ENCODE measurements at places on chromosomes 1 and 21.

- H3K27me3 ChIP-seq, result no peaks in the 10 kb centered on the region
- H3K4me3 ChIP-seq, result no peak overlapping the region
- no peak overlapping the region for H3K27ac ChIP-seq
- H3K4me1 ChIP-seq, result peaks cover 24% of the 10 kb centered on the region
- no peak for ATAC-seq
Observed at GRCh38 chr1:23752909-23753308, 9.6 kb downstream of the ELOA start.

- no peaks in the 10 kb centered on the region for H3K4me1 ChIP-seq
- H3K36me3 ChIP-seq, result no peaks in the 10 kb centered on the region
- no peak for ATAC-seq
Observed at GRCh38 chr1:3022511-3022973, 1.3 kb downstream of the ACTRT2 start.

DNA sequence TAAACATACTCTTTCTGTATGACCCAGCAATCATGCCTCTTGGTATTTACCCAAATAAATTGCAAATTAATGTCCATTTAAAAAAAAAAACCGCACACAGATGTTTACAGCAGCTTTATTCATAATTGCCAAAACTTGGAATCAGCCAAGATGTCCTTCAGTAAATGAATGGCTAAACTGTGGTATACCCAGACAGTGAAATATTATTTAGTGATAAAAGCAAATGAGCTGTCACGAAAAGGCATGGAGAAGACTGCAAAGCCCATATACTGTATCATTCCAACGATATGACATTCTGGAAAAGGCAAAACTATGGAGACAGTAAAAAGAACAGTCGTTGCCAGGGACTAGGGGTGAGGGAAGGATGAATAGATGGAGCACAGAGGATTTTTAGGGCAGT, 77.0 kb upstream of the FAM20B start:
- no peak overlapping the region for H3K4me3 ChIP-seq
- peaks cover 19% of the 10 kb centered on the region for H3K27me3 ChIP-seq
- no peak for ATAC-seq
- H3K27ac ChIP-seq, result no peak overlapping the region
- no peaks in the 10 kb centered on the region for H3K4me1 ChIP-seq

GRCh38 chr1:201125019-201125418, 2.0 kb downstream of the ASCL5 start:
- H3K36me3 ChIP-seq, result no peaks in the 10 kb centered on the region
- H3K27ac ChIP-seq, result no peak overlapping the region
- no peak overlapping the region for H3K4me3 ChIP-seq
- ATAC-seq, result no peak

GRCh38 chr1:228338521-228339051, 68.0 kb downstream of the TRIM11 start:
- H3K36me3 ChIP-seq, result peaks cover 8% of the 10 kb centered on the region
- H3K4me3 ChIP-seq, result no peak overlapping the region
- no peak overlapping the region for H3K27ac ChIP-seq

GRCh38 chr1:8194481-8195227, 123.3 kb upstream of the SLC45A1 start:
- no peak overlapping the region for H3K27ac ChIP-seq
- peaks cover 18% of the 10 kb centered on the region for H3K27me3 ChIP-seq
- H3K36me3 ChIP-seq, result no peaks in the 10 kb centered on the region
- no peak for ATAC-seq

- no peak for ATAC-seq
- H3K4me3 ChIP-seq, result no peak overlapping the region
- peak overlapping the region; percentile 65 for H3K27ac ChIP-seq
- H3K4me1 ChIP-seq, result peaks cover 48% of the 10 kb centered on the region
- H3K27me3 ChIP-seq, result no peaks in the 10 kb centered on the region
Observed at GRCh38 chr1:204417074-204417997, 5.7 kb upstream of the PPP1R15B start.

DNA sequence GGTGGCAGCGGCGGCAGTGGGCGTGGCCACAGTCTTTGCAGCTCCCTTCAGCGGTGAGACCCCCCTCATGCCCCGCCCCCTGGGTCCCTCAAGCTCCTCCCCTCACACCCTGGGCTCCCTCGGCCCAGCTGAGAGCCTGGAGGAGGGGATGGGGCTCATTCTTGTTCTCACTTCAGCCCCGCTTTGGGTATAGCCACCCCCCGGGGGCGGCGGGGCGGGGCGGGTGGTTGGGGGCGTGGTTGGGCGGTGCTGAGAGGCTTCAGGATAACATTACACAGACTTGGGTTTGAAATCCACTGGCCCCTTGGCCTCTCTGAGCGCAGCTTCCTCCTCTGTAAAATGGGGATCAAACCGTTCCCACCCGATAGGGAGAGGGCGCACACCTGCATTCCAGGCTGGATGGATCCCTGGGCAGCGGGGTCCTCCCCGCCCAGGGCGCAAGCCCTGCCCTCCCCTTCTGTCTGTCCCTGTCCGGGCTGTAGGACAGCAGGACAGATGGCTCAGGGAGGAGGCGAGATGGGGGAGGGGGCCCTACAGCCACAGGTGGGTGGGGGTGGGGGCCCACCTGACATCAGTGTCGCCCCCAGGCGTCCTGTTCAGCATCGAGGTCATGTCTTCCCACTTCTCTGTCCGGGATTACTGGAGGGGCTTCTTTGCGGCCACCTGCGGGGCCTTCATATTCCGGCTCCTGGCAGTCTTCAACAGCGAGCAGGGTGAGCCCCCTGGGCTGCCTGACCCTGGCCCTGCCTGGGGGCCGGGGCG, 5.1 kb downstream of the CLCNKA start:
- peaks cover 56% of the 10 kb centered on the region for H3K27me3 ChIP-seq
- H3K4me1 ChIP-seq, result peaks cover 18% of the 10 kb centered on the region
- H3K4me3 ChIP-seq, result peak overlapping the region; percentile 42
